NCI-H187 (cell line): ENCODE measurements at places on chromosomes 1 and 21.

DNA sequence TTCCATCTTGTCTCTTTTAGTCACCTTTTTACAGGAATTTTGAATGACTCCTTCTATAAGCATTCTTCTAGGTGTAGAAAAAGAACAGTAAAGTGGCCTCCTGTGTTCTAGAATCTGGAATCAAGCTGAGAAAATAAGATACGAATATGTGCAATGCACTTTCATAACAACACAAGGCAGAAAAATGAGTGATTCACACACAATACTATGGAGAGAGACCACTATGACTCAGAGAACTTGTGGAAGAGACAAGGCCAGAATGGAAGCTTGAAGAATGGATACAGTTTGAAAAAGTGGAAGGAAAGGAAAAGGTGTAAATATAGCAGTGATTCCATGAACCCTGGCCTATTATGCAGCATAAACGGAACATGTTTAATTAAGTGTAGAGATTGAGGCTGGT is 57.1 kb upstream of the SAMSN1 start:
- no peak for DNase-seq

- no peak for DNase-seq
These were observed 1128.7 kb downstream of the AMY1C start for GRCh38 chr1:104878203-104878909.

GRCh38 chr1:108505763-108506070 is 54.2 kb upstream of the EEIG2 start:
- no peak for DNase-seq

GRCh38 chr1:211237579-211237978 is 21.6 kb upstream of the RCOR3 start:
- no peak for DNase-seq
